ENCODE measurements at places on chromosomes 3 and 15.

DNA sequence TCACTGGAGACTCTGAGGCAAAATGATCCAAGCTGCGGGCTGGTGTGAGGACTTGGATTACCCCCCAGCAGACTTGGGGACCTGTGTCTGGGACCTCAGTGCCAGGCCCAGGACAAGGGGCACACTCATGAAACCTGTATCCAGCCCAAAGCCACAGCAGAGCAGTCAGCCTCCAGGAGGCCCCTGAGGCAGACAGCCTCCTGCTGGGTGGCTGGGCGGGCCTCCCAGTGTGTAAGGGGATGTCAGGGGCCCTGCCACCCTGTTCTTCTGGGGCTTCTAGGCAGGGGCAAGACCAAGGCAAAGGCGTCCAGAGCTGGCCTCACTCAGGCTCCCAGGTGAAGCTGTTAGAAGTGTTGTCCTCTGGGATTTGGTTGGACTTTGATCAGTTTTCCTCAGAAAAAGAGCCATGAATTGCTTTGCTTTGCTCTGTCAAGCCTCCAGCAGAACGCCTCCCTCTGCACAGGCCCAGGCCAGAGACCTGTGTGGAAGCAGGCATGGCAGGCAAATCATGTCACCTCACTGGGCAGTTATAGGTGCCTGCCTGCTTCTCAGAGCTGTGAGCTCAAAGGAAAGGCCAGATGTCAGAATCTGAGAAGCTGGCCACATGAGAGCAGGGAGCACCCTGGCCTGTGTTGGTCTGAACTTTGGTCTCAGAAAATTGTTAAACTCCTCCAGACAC lies 77.4 kb downstream of the SMAD6 start:
- no peak for DNase-seq

DNA sequence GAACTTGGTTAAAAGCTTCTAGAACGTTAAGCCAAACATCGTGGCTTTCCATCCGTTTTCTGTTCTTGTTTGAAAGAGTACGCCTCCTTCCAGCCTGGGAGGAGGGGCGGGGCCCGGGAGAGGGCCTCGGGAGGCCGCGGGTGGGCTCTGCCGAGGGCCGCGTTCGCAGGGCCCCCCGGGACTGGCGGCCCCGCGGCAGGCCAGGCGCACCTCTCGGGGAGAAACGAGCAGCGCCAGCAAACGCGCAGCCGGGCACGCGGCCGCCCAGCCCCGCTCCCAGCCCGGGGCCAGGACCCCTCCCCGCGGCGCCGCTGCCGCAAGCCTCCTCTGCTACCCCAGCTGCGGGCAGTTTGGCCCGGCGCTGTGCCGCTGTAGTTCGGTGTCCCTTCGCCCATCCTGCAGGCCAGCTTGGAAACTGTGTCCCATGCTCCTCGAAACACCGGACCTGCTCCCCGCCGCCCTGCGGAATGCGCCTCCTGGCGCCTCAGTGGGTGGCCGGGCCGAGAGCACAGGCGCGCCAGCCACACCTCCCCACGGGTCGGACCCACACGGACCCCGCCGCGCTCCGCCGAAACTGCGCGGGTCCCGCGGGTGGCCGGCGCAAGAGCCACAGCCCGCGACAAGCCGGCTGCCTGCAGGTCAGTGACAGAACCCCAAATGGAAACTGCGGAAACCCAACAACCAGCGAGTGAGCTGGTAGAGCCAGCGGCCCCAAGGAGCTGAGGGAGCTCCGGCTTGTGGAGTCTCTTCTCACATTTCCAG lies 2.3 kb downstream of the OCA2 start:
- DNase-seq = no peak

- peak; percentile 63 for DNase-seq
Observed at GRCh38 chr3:139308560-139308959, 35.3 kb upstream of the MRPS22 start.

DNA sequence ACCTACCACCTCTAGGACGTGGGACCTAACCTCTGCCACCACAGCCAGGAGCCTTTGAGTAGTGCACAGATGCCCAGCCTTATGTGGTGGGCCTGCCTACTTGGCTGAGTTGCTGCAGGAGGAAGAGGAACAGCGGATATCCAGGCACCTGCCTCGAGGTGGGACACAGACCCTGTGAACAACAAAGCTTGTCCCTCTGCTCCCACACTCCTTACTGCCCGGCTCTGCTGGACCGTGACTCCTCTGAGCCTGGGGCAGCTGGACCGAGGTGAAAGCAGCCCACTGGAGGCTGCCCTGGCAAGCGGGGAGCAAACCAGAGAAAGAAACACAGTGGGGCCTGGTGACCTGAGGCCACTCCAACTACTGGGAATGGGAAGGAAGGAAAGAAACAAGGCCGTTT lies 97.8 kb downstream of the SEC22A start:
- DNase-seq = no peak

DNA sequence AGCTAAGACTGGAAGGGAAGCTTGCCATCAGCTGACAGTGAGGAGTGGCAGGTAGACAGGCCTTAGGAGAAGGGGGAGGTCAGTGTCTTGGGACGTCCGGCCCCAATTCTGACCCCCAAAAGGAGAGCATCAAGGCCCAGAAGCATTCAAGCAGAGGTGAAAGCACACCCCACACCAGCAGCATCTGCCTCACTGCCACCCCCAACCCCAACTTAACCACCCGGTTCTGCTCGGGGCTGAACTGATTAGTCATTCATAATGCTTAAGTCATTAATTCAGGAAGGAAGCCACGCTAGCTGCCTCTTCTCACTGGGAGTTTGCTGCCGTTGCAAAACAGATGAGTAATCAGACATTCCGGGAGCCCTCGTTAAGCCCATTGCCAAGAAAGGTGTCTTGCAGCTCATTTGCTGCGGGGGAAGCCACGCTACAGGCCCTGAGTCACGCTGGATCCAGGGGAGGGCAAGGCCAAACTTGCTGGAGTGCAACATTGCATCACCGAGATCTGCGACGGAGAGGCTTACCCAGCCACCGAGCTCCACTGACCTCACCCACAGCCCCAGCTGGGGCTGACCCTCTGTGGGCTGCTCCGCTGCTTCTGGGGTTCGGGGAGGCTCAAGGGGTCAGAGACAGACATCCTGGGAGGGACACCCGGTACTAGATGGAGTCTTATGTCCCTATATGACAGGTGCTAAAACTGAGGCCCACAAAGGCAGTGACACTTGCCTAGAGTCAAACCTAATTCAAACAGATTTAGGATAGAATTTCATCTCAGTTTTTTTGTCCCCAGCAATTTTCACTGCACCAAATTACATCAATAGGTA lies 46.4 kb upstream of the HES1 start:
- DNase-seq = peak; percentile 100

GRCh38 chr3:148218222-148218621 lies 479.5 kb upstream of the AGTR1 start:
- no peak for DNase-seq

DNA sequence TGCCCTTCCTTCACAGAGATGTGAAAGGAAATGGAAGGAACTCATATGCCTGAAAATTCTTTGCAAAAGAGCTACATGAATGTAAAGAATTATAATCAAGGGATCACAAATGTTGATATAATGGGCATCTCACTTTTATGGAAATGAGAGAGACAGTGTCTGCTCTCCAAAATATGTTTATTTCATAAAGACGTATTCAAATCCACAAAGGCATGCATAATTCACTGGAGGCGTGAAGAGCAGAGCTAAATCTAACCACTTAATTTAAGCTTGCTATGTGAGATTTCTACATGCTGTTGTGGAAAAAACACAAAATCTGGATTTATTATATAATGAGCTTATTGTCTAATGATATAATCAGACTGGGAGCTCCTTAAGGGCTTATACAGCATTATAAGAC lies 469.1 kb downstream of the RAP2B start:
- no peak for DNase-seq

DNA sequence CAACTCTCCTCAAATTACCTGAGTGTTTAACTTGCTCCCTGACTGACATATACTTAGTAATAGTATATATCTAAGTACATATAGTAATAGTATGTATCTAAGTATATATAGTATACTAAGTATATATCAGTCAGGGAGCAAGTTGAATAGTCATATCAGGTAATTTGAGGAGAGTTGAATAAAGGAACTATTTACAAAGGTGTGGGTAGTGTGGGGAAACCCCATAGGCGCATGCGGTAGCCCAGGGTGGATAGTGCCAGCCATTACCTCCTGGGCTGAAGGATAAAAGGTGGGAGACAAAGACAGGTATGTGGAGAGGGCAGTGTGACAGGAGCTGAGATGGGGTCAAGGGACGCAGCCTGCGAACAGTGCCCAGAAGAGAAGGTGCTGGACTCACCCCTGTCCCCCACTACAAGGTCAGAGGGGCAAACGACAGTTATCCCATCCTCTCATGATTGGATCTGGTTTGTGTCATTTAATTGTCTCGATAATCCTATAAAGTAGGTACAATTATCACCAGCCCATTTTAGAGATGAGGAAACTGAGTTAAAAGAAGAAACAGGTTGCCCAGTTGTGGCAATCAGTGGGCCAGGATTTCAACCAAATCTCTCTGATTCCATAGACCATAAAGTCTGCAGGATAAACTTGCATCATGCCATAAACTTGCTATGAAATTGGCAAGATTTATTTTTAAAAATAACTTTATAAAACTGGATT lies 34.1 kb upstream of the TPM1 start:
- no peak for DNase-seq

DNA sequence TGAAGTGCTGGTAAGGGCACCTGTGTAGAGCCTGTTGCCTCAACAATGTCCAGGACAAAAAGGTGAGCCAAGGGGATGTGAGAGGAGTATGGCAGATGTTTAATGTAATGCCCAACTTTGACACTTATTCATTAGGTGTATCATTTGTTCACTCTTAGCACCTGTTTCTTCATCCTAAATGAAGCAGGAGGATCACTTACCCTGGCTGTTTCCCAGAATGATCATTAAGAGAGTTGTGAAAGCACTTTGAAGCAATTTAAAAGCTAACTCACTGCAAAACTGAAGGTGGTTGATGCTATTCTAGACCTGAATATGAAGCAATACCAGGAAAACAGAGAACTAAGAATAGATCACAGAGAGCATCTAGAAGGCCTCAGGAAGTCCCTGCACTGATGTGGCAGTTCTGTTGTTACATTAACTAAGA lies 3.4 kb upstream of the HHLA2 start:
- no peak for DNase-seq

DNA sequence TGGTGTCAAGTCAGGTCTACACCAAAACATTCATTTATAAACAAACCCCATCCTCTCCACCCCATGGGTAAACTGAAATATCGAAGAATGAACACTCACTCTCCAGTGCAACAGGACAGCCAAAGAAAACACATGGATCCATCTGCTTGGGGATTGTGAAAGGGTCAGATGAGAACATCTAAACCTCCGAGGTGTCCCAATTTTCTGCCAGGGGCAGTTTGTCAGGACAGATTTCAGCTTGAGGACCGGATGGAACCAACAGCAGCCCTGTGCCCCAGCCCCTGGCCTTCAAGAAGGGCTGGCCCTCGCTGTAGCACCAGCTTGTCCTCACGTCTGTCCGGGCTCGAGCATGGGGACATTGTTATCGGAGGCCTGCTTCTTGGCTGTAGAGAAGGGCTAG lies 45.5 kb downstream of the PCSK6 start:
- no peak for DNase-seq

DNA sequence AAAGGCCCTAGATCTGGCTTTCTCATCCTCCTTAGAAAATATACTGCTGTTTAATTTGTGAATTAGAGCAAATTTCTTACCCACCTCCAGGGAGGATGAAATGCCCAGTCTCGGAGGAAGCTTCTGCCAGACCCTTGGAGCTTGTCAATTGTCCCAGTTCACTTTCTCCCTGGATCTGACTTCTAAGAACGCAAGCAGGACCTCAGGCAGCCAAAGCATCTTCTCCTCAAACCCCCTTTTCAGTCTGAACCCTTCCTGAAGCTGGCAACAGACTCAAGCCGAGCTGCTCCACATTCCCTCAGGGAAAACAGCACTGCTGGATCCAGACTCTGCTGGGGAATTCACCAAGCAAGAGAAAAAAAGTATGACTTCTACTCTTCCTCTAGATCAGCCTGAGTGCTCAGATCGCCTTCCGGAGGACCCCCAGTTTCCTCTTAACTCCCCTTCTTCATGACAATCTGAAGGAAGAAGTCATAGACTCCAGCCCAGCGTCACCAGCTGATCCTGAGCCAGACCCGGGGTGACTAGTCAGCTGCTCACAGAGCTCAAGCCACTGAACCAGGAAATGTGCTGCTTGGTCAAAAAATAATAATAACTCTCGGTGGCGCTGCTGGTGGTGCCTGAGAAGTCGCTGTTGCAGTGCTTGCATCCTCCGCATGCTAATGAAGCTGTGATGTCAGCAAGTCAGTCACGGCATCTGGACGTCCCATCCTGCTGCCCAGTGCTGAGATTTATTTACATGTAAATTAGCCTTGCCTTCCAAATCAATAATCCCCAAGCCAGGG lies at the start of gene PRICKLE2:
Gene PRICKLE2 (minus strand): TSS at position 641 of the 785 bp plus-strand sequence. CDS start 26,539 bp downstream, outside the sequence.
- DNase-seq = peak; percentile 89

GRCh38 chr3:184907681-184908649 lies 96.0 kb downstream of the VPS8 start:
- DNase-seq = no peak

- no peak for DNase-seq
Observed at GRCh38 chr3:33491721-33492120, 51.5 kb upstream of the UBP1 start.

DNA sequence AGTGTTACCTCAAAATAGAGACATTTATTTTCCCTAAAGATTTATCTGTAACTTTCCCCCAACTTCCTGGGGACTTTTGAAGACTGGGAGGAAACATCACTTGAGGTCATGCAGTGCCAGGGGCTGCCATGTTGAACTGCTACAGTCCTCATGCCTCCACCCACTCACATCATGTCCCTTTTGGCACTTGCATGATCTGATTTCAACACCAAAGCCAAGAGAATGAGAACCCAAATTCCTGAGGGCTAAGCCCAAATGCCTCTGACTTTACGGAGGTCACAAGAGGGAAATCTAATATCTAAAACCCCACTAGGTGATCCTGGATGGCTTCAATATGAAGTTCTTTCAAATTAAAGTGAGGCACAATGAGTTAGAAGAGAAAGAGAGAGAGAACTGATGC lies 213.1 kb downstream of the NTRK3 start:
- no peak for DNase-seq

- no peak for DNase-seq
Observed at GRCh38 chr3:132435224-132435910, 18.1 kb downstream of the DNAJC13 start.

DNA sequence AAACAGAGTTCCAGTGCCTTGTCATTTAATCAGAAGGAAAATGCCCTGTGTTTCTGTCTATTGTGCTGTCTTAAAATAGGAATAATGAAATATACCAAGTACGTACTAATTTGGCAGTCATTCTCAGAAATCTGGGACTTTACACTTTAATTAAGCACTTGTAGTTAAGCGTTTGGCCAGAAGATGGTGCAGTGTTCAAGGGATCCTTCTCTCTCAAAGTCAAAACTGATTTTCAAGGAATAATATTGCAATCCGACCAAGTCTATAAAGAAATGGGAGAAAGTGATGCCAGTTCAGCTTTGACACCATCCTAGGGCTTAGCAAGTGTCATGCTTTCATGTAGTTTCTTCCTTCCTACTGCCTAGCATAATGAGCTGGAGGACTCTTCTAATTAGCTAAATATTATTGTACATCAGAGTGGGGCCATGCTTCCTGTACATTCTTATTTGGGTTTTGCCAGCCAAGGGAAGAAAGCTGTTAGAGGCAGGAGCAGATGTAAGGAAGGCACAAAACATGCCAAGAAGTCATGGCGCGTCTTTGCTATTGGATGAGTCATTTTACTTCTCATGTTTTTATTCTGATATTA lies 64.8 kb downstream of the SAMMSON start:
- peak; percentile 28 for DNase-seq

Data from fibroblast of skin of right biceps (primary cell).